Stimulated activated CD8-positive, alpha-beta memory T cell treated with anti-CD3 and anti-CD28 coated beads, Interleukin-7, amount 100 ng/mL, for 48 hours (primary cell): ENCODE measurements at places on chromosomes 4 and X.

DNA sequence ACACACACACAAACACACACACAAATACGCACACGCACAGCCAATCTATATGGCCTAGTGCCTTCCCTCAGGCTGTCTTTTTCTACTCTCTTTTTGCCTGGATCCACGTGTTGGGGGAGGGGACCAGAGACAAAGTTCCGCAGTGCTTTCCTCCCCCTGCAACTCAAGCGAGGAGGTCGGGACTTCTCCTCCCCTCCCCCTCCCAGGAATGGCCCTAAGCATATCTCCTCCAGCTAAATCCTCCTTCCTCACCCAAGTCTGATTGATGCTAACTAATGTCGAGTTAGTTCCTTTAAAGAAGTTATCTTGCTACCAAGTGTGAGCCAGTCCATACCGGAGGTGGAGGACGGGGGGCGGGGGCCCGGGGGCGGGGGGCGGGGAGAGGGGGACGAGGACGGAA lies 141.2 kb upstream of the ZIC3 start:
- DNase-seq, result no peak

DNA sequence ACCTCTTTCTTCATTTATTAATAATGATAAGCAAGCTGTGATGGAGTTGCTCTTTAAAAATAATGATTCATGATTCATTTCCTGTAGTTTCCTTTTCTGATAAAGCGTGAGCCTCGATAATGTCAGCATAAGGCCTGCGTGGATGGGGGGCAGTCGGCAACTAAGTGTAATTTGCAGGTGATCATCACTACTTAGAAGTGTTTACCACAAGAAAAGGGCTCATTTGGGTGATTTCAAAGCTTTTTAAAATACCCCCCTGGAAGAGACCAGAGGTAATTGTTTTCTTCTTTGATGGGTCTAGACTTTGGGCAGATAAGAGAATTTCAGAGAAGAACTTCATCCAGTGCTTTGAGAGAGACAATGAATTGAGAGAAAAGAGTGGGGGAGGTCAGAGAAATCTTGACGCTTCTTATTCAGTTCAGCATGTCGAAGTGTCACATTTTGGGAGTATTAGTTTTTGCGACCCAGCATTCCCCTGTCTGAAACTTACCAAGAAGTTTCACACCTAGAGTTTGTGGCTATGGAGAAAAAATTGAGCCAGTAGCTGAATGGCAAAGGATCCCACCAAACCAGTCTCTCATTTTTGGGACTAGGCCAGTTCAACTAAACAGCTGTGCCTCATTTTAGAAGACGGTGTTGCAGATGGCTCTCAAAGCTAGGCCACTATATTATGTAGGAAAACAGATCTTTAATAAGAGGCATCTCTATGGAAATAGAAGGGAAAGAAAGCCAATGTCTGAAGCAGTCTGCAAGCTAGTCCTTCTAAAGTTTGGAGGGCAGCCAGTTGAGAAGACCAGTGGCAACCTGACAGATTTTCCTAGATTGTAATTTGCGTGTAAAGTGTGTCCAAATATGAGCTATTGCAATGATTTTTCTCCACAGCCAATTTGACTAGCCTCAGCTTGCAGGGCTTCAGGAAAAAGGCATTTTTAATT lies 171.0 kb upstream of the PPP1R2C start:
- no peak for DNase-seq

- DNase-seq, result no peak
These were observed 200.0 kb upstream of the FTHL17 start for GRCh38 chrX:31271615-31272471.

DNA sequence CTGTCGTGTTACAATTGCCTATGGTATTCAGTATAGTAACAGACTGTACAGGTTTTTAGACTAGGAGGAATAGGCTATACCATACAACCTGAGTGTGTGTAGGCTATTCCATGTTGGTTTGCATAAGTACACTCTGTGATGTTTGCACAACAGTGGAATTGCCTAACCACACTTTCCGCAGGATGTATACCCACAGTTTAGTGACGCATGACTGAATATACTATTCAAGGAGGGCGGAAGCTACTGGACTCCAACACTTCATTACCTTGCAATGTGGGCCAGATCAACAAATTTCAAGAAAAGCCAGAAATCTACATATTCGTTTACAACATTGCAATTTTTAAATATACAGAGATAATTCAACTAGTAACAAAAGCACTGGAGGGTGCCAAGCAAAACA lies 317.2 kb downstream of the PDGFC start:
- DNase-seq, result no peak

GRCh38 chrX:4971646-4972045 lies 1257.0 kb downstream of the NLGN4X start:
- DNase-seq, result no peak

GRCh38 chr4:73258436-73258685 lies 237 bp downstream of the ANKRD17 start:
- no peak for DNase-seq

DNA sequence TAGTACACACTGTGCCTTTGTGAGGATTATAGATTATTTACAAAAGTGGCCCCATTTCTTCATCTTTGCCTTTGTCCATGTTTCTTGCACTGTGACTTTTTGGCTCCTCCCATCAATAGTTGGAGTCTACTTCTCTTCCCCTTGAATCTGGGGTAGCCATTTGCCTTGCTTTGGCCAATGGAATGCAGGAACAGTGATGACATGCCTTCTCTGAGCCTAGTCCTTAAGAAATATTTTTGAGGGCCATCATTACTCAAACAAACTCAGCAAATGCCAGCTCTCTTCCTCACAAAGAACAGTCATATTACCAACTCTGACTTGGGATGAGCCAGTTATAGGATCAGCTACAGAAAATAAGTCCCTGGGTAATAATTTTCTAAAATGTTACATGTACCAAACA lies 189.6 kb downstream of the FRMPD4 start:
- no peak for DNase-seq

GRCh38 chr4:11506194-11506593 lies 77.5 kb upstream of the HS3ST1 start:
- no peak for DNase-seq

DNA sequence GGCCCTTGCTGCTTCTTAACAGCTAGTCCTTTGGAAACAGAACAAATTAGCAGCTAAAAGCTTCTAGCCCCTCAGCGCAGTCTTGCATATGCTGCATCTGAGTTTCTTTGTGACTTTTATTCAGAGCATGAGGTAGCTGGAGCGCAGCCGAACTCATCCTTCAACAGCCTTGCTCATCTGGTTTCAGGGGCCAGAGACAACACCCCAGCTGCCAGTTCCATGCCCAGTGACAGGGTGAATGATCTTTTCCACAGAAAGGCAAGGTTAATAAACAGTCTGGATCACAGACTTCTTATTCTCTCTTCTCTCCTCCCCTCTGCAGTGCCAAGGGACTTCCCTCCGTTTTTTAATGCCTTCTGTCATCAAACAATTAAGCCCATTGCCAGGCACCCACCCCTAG lies 216.6 kb upstream of the INTU start:
- DNase-seq, result no peak

- DNase-seq, result no peak
These were observed 29.8 kb downstream of the ATP2B3 start for GRCh38 chrX:153547195-153547594.

GRCh38 chrX:129984111-129984958 lies 1.9 kb downstream of the BCORL1 start:
- no peak for DNase-seq

DNA sequence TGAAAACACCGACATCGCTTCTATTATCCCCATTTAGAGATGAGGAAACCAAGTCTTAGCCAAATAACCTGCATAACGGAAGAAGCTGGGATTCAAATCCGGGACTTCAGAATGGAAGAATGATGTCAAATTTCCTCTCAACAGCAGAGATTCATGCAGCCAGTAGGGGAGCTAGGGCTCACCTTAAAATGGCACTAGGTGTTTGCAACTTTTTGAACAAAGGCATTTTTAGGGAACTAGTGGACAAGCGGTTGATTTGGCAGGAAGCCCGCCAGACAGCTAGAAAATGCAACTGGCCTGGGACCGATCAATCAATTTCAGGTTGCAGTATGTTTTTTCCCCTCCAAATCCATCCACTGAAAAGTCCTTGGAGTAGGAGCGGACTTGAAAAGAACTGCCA lies 224.2 kb downstream of the PTTG2 start:
- no peak for DNase-seq

- no peak for DNase-seq
These were observed 139.6 kb downstream of the SOWAHB start for GRCh38 chr4:76758290-76758882.

DNA sequence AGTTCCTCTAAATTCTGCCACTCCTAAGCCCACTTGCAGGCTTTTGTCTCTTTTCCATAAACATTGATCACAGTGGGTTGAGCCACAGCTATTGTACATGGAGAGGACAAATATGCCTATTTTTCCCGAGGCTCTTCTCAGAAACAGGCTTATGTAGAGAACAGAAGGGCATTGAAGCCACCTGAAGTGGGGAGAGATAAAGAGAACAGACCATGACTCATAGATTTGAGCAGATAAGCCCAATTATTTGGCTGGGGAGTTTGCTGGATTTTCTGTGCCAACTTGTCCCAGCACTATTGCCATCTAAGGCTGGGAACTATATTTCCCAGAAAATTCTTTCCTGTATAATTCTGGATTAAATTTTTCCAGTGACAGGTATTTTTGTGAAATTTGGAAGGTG lies 446.1 kb upstream of the RPS6KA3 start:
- no peak for DNase-seq

GRCh38 chrX:13235930-13236329 lies 83.9 kb downstream of the ATXN3L start:
- DNase-seq, result no peak

DNA sequence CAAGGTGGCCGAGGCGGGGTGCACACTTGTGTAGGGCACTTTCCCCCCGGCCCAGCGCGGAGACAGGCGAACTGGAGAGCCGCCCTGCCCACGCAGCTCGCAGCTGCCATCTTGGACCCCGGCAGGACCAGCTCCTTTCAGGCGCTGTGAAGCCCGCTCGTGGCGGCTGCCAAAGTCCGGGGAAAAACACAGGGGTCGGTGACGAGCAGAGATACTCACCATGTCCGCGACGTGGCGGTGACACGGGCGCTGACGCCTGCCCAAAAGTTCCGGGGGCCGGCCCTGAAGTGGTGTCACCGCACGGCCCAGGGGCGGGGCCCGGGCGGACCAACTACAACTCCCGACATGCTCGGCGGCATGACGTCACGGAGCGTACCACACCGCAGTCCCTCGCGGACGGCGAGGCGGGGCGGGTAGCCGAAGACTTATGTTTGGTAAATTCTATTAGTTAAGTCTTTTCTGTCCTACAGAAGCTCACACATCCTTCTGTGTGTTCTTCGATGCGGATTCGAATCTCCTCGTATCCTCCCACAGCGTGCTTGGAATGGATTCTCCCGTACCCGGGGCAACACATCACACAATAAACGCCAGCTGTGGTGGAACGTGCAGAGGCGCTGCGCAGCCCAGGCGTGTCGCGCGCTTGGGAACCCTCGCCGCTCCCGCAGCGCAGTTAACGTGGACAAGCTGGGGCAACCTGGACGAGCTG lies at the start of gene UFSP2:
UFSP2 (minus strand) TSS at position 318 of the 706 bp plus-strand sequence; CDS start at position 222, 96 bp downstream.
- DNase-seq, result peak; percentile 79

- no peak for DNase-seq
These were observed 47.7 kb upstream of the SORCS2 start for GRCh38 chr4:7144374-7145290.

- DNase-seq, result no peak
These were observed 46.6 kb downstream of the ANKRD17 start for GRCh38 chr4:73211968-73212367.

- DNase-seq, result no peak
These were observed 62.9 kb downstream of the RHOXF2B start for GRCh38 chrX:120014354-120015130.

GRCh38 chr4:113838460-113838859 lies 76.9 kb upstream of the CAMK2D start:
- no peak for DNase-seq
